ENCODE measurements at places on chromosomes 2 and 18.

DNA sequence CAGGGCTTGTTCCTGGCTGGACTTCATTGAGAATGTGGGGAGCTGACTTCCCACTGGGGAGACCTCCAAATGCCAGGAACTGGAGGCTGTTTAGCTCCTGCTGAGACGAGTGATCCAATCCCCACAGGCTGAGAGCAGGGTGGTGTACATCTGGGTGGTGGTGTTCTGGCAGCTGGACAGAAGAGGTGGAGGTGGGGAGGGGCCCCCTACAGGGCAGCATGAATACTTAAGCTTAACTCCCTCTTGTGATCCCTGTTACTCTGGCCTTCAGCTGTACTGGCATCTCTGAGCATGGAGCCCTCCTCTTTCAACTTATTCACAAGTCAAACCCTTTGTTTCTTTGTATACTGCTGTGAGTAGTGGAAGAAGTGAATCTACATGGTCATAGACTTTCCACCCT is 167.8 kb upstream of the LYPD1 start:
- DNase-seq, result peak; percentile 30

DNA sequence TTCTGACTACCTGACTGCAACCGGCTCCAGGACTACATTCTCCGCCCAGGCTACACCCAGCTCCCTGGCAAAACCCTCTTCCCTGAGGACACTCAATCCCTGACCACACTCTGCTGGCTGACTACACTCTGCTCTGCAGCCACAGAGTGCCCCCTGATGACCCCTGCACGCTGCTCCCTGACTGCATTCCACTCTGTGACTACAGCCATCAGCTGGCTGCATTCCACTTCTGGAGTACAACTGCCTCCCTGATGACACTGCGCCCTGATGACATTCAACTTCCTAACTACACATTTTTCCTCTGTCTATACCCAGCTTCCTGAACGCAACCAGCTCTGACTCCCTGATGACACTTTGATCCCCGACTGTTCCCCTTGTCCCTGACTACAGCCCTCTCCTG is 71.3 kb upstream of the NRXN1 start:
- DNase-seq, result peak; percentile 88

DNA sequence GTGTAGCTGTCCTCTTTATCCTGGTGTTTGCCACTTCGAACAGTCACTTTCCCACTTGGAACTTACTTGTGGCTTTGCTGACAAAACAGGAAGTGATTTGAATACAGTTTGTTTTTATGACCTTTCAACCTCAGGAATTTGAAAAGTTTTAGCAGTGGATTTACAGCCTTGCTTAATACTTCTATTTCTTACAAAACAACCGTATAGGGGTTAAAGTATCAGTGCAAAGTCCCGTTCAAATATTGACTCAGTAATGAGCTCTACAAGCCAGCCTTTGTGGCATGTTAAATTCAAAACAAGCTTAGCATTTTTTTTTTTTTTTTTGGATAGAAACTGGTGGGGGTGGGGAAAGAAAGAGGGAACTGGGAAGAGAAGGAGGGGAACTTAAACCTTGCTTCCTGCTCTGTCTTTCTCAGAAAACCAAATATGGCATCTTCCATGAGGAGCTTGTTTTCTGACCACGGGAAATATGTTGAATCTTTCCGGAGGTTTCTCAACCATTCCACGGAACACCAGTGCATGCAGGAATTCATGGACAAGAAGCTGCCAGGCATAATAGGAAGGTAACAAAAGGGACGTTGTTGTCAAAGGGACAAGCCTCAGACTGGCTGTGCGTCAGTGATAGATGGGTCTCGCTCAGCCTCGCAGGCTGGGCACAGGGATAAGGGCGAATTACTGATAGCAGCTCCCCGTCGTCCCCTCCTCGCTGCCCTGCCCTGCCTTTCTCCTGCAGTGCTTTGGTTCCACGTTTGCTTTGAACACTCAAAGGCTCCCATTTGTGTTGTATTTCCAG is at the start of gene HNMT:
HNMT (plus strand) TSS at position 408 of the 793 bp plus-strand sequence; CDS start at position 427, 19 bp downstream.
- DNase-seq, result peak; percentile 80

DNA sequence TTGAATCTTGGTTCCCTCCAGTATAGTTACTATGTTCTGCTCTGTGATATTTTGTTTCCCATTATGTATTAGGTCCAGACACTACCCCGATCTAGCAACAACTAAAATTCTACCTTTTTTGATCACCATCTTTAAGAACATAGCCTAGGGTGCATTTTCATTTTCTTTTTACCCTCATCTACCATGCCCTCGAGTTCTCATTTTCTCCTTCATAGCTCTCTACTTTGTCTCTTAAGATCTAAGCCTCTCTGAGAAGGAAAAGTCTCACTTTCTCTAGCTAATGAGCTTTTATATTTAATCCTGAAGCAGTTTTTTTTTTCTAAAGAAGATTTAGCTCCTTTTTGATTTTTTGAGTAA is 1089.4 kb upstream of the SLC39A10 start:
- no peak for DNase-seq

DNA sequence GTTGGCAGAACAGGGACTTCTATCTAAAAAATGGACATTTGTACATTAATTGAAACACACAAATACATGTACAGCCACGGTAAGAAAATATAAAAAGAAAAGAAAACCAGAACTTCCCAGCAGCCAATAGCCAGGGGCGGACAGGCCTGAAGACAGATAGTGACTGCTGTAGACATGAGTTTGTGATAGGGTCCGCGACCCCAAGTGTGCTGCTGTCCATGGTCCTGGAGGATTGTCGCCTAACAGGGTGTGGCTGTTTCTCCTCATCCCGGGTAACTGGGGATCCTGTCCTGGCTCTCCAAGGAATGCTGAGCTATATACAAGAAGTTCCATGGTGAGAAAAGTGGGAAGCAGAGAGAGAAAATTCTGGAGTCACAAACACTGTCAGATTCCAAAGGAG is 266.5 kb upstream of the SALL3 start:
- DNase-seq, result peak; percentile 60

GRCh38 chr2:225207043-225207442 is 164.8 kb upstream of the DOCK10 start:
- DNase-seq, result no peak

DNA sequence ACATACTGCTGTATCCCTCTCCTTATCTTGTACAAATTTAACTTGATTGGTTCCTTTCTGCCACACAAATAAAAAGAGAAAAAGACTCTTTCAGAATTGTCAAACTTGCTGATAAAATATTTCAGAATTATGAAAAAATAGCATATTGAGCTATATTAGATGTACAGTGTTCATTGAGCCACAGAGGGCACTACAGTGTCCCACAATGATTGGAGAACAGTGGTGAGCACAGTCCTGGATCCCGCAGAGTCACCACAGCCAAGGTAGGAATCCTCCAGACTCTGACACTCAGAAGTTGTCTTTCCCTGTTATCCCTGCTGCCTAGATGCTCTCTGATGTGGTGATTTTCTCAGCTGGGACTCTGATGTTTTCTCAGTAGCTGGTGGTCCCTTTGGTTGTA is 1281.3 kb upstream of the ZEB2 start:
- DNase-seq, result no peak

DNA sequence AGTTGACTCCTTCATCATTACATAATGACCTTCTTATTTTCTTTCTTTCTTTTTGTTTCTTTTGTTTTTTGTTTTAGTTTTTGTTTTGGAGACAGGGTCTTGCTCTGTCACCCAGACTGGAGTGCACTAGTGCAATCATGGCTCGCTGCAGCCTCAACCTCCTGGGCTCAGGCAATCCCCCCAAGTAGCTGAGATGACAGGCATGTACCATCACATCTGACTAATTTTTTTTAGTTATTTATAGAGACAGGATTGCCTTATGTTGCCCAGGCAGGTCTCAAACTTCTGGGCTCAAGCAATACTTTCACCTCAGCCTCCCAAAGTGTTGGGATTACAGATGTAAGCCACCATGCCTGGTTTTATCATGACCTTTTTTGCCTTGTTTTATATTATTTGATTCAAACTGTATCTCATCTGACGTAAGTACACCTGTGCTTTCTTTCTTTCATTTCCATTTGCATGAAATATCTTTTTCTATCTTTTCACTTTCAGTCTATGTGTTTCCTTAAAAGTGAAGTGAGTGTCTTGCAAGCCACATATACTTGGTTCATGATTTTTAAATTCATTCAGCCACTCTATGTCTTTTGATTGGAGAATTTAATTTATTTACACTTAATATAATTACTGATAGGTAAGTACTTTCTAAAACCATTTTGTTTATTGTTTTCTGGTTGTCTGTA is 39.1 kb downstream of the SP100 start:
- no peak for DNase-seq

DNA sequence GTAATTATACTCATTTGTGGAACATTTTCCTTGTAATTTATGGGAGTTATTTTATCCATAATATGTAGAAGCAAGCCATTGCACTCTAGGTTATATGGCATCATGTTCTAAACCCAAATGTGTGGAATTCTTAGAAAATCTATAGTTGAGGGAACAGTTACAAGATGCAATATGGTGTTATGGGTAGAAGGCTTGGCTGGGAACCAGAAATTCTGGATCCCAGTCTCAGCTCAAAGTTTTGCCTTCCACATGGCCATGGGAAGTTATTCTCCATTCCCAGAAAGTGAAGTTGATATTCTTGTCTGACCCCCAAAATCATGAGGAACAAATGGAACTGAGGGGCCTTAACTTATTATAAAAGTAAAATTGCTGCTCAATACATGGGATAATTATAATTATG is 38.0 kb downstream of the KIF5C start:
- no peak for DNase-seq

GRCh38 chr2:223230352-223230751 is 178.4 kb downstream of the KCNE4 start:
- DNase-seq, result no peak

DNA sequence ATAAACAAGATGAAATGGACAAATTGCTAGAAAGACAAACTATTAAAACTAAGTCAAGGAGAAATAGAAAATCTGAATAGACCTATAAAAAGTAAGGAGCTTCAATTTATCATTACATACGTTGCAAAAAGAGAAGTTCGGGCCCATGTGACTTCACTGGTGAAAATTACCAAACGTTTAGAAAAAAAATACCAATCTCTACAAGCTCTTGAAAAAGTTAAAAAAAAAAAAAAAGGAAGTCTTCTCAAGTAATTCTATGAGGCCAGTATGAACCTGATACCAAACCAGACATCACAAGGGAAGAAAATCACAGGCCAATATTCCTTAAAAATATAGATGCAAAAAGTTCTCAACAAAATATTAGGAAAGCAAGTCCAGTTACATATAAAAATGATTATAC is 20.2 kb upstream of the ACVR2A start:
- DNase-seq, result no peak
